ENCODE measurements at places on chromosomes 7 and 10. TPM values are rescaled to one million over a fixed set of nuclear protein-coding genes. Genes with fewer than 3 reads are reported as not detected.
A peak's percentile ranks its signal among the peaks of the same experiment; 100 is the strongest.

DNA sequence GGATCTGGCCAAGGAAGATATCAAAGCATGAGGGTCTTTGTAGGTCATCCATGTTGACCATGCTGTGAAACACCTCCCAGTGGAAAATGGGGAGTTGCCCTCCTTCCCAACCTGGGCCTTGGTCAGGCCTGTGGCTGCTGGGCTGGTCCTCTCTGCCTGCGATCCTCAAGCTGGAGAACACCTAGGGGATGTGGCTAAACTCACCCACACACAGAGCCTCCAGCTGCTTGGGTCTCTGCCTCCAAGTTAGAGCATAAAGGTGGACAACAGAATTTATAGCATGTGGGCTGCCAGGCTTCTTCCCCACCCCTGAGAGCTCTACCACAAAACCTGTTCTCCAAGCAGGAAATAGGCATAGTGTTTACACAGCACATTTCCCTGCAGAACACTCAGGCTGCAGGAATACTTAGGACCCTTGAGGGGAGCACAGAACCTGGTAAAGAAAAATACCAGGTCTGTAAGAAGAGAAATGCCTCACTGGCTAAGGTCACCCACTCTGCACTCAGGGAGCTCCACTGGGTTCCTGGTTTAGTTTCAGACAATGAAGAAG lies at the start of gene SFTPA2:
TSS of gene SFTPA2 (minus strand) at position 248 of the 550 bp plus-strand sequence. CDS start 924 bp downstream, outside the sequence.
- DNase-seq = no peak

DNA sequence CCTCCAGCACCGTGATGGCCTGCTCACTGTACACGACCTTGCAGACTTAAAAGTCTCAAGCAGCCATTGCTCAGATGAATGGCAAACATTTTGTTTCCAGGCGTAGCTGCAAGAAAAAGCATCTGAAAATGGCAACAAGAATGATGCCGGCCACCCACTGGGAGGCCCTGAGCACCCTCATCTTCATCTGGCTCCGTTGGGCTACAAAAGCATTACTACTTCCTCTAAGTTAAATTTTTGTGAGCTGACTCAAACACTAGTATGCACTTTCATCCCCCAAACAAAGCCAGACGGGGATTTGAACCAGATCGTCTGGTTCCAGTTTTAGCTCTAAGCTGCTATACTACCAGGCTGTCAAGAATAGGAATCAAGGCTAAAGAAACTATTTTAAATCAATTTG lies 116.6 kb upstream of the CDK1 start:
- DNase-seq = no peak

DNA sequence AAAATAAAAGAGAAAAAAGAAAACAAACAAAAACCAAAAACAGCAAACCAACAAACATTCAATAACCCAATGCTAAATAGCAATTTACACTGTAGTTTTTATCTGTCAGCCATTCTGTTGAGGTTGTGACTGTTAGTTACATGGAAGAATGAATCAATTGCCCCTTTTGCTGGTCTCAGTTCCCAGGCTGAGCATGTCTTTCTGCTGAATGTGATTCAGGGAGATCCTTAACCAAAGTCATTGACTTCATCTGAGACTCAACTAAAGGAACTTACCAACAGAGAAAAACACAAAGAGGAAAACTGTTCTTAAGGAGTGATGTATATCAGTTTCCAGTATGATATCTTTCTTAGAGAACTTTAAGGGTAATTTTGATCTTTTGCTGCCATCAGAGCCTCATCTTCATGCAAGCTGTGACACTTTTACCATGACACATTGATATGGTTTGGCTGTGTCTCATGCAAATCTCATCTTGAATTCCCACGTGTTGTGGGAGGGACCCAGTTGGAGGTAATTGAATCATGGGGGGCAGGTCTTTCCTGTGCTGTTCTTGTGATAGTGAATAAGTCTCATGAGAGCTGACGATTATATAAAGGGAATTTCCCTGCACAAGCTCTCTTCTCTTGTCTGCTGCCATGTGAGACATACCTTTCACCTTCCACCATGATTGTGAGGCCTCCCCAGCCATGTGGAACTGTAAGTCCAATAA lies 469.8 kb downstream of the KIF20B start:
- no peak for DNase-seq

LZTS2 gene
- total RNA-seq = 22.7 TPM

- DNase-seq = peak; percentile 74
Measured at GRCh38 chr7:137992550-137993394, 9.1 kb downstream of the CREB3L2 start.

- no peak for DNase-seq
Measured at GRCh38 chr10:62669341-62669740, 135.2 kb upstream of the ADO start.

SPDYE16 gene
- total RNA-seq = not detected

DNA sequence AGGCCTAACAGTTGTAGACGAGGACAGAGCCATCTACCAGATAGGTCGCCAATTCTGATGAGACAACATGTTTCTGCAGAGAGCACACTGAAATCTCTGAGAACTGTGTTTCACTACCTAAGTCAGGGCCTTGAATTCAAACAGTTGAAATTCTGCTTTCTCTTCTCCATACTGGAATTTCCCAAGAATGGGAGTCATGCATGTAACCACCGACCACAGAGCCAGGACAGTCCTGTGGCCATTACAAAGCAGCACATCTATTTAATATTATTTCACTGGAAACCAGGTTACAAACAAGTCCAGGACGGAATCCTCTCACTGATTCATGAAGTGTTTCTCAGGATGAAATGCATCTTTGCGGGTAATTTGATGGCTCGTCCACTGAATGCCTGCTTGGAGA lies 62.0 kb upstream of the ST8SIA6 start:
- DNase-seq = no peak

GPER1 gene
- total RNA-seq = not detected

CUL2 gene
- 50.2 TPM for total RNA-seq

STRIP2 gene
- total RNA-seq = 86.6 TPM

DNA sequence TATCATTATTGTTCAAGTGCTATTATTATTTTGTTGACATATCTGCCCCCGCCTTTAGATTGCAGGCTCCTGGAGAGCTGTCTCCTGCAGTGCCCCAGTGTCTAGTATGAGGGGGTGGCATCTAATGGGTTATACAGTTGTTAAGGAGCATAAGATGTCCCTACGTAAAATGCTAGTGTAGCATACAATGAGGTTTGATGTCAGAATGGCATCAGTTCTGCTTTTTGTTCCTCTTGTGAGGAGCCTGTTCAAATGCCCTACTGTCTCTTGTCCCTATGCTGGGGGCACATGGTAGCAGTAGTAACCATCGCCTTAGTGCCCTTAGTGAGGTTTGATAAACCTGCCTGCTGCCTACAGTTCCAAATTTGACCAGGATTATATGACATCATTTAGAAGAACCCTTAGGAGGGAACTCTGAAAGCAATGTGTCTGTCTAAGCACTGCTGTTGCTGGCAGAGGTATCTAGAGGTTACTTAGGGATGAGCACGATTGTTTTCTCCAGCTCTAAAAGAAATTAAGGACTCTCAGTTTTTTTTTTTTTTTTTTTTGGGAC lies 9.7 kb downstream of the CREM start:
- no peak for DNase-seq

DNA sequence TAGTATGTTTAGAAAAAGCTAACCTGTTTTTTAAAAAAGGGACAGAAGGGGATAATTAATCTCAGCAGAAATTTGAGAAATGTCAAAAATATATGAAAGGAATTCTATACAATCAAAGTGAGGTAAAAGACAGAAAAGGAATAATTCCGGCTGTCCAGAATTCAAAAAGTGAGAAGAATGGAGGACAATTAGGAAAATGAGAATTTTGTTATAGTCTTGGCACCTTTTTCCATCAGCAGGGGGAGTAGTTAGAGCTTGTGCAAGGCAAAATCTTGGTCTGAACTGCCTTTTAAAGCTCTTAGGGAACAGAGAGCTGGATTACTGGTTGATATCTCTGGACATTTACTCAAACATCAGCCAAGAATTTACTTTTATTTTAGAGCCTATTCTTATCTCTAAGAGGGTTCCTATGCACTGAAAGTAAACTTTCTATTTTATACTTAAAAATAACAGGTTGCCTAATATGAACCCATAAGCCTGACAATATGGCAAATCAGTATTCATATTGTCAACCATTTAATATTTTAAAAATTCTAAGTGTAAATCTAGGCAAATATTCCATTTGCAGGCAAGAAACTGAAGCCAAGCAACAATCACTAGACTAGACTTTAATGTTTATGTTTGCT lies 185.6 kb downstream of the ANK3 start:
- DNase-seq = no peak

DNA sequence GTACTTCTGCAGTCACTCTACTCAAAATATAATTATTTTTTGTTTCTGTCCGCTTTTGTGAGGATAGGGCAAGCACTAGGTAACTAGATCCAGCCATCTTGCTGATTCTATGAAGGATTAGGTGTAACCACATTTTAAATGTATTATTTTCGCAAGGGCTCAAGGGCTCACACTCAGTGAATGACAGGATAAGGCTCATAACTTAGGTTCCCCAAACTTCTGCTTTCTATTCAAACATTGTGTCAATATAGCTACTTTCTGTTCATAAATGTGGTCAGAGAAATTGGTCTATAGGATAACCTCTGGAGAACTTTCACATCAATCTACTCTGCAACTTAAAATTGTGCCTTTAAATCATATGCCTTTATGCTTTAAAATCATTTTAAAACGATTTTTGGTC lies 1141.2 kb downstream of the SORCS1 start:
- DNase-seq = no peak

DNA sequence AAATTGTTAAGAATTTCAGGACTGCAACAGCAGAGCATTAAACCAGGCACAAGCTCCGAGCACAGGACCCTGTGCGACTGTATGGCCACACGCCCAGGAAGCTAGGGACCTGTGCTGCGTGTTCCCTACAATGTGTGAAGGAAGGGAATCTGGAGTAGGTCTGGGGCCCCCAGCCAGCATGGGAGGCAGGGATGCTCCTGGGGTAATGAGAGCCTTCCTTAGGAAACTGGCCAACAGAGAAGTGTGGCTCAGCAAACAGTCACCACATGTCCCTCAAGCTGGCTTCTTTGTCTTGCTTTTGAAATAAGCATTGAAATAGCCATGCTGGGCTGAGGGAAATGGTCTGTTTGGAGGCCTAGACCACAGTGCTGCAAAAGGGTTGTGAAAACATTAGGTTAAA lies 8.2 kb downstream of the BLNK start:
- no peak for DNase-seq

CTNNA3 gene
- total RNA-seq = not detected

SGMS1 gene
- 14.2 TPM for total RNA-seq

UCN3 gene
- not detected for total RNA-seq

TWIST1 gene
- 7.5 TPM for total RNA-seq

DNA sequence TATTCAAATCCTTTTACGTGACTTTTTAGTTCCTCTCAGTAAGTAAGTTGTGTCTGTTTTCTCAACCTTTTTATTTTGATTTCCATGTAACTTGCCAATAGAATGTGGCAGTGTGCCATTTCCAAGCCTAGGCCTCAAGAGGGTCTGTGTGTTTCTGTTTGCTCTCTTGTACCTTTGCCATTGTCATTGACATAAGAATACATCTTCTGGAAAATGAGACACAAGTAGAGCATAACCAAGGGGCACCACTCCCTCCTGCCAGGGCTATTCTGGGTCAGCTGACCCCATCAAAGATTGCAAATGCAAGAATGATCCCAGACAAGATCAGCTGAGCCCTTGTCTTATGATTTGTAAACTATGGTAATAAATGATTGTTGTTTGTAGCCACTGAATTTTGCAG lies 524.0 kb downstream of the IPMK start:
- no peak for DNase-seq

GRCh38 chr10:29007748-29008610 lies 280.9 kb upstream of the LYZL1 start:
- DNase-seq = no peak

DNA sequence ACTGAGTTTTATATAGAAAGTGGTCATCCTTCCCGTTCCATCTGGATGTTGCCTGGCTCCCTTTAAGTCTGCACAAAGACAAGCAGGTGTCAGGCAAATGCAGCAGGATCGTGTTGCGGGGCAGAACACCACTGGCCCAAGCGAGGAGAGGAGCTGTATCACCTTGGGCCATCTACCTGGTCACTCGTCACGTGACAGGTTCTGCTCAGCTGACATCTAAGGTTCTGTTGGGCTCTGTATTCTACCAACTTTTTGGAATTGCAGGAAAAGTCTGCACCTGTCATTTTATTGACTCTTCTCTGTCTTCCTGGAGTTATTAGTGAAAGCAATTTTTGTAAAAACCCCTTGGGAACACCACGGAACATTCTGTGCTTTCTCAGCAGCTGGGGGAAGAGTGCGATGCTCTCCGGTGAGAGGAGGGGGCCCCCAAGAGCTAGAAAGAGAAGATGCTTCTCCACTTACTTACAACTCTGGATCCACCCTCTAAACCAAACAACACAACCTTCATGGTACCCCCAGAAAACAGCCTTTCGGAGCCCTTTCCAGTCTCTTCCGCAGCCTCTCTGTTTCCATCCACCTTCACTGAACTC lies 83.4 kb upstream of the NMT2 start:
- DNase-seq = no peak

- DNase-seq = no peak
Measured at GRCh38 chr7:84412161-84412969, 217.8 kb upstream of the SEMA3A start.

SPDYE8 gene
- not detected for total RNA-seq
